ENCODE measurements at places on chromosomes 3 and 15.

DNA sequence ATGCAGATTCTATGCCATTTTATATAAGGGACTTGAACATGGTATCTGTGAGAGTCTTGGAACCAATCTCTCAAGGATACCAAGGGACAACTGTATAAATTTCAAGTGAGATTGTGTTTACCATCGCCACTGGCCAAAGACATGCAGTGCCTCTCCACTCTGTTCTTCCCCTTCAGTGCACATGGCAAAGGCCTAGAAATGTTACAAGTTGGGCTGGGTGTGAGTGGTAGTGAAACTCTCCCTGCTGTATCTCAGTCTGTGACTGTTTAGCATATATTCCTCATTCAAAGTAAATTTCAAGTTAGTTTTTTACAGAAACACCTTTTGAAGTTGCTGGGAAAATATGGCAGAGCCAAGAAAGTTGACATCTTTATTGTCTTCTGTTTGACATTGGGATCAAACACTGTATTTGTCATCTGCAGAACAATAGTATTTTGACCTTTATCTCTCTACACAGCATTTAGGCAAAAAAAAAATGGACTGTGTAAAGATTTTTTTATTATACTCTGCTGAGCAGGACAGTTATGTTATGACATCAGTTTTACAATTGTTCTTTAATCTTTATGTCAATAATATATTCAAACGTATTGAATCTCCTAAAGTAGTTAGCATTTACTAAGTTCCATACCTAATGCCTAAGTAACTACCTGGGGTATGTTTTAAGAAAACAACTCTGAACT, 101.4 kb downstream of the CCNL1 start:
- DNase-seq = no peak

GRCh38 chr3:14230729-14231128, 52.1 kb downstream of the LSM3 start:
- no peak for DNase-seq

- DNase-seq = no peak
These were observed 51.9 kb upstream of the UBE2Q2 start for GRCh38 chr15:75791337-75791713.

DNA sequence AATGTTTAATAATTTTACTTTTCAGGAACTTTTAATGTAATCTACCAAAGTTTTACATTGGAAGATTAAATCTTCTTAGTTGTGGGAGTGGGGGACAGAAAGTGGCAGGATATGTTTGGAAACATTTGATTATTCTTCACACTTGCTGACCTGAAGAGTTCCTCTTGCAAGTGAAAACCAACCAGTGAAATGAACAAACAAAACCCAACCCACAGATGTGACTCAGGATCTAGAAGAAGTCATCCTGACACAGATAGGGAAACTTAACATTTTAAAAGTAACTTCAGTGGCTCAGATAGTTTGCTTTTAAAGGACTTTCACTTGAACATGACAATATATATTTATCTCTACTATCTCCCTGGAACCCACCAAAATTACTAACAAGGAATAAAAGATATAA, 55.4 kb downstream of the ASTE1 start:
- DNase-seq = no peak

GRCh38 chr3:115685097-115685496, 61.8 kb downstream of the GAP43 start:
- no peak for DNase-seq

DNA sequence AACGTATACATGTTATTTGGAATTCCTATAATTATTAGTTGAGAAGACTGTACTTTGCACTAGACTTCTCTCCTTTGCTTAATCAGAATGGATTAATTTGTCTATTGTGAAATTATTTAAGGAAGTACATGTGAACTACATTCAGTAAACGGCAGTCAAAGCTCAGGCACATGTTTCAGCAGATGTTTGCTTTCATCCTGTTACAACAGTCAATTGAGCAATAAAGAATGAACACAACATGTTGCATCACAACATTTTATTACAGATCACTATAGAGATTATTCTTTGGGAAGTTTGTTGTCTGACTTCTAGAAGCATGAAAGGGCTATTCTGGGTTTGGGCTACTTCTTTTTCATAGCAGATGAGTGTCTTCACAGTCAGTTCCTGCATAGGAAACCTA, 39.2 kb downstream of the RAB27A start:
- DNase-seq = no peak

GRCh38 chr3:172194702-172195406, 155.5 kb downstream of the FNDC3B start:
- DNase-seq = no peak

- no peak for DNase-seq
These were observed 170.0 kb downstream of the MINAR1 start for GRCh38 chr15:79602180-79602579.

GRCh38 chr3:66910266-66911055, 87.6 kb upstream of the KBTBD8 start:
- no peak for DNase-seq

- no peak for DNase-seq
These were observed 11.2 kb upstream of the ABTB1 start for GRCh38 chr3:127661600-127661999.

- DNase-seq = no peak
These were observed 650 bp upstream of the MORC1 start for GRCh38 chr3:109118584-109118983.

DNA sequence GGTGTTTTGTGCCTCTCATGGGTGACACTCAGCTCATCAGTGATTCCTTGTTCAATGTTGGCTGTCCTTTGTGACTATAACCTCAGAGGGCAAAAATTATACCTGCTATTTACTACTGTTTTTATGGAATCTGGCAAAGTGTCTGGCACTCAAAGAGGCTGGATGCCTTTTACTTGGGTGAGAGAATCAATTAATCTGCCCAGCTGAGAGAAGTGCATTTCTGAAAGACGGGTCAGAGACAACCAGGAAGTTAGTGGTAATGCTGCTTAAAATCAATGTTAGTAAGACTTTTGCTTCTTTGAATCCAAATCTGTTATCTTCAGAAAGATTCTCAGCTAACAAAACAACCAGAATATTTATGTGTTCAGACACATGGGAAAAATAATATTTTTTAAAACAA, 436.2 kb upstream of the SUCLG2 start:
- no peak for DNase-seq

GRCh38 chr3:9727041-9727595, 4.4 kb upstream of the BRPF1 start:
- no peak for DNase-seq

DNA sequence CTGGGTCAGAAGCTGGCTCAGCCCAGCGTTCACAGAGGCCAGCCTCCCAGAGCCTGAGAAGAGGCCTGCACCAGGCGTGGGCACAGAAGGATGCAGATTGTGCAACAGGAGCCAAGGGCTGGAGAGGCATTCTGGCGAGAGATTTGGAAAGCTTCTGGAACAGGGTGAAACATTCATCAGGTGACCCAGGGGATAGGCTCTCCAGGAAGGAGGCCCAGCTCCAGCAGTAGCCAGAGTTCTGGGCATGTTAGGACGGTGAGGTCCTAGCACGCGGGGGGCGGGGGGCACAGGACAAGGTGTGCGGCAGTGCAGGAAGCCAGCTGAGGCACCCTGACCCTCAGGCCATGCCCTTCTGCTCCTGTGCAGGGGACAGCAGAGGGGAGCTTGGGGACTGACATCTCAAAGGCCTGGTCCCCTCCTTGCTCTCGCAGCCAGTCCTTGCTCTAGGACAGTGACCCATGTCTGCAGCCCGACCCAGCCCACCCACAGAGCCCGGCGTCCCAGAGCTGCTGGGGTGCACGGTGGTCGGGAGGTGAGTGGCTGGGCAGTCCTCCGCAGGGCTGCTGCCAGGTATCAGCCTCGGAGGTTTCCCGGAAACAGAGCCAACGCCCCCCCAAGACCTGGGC, 111.7 kb upstream of the KLF13 start:
- DNase-seq = no peak

DNA sequence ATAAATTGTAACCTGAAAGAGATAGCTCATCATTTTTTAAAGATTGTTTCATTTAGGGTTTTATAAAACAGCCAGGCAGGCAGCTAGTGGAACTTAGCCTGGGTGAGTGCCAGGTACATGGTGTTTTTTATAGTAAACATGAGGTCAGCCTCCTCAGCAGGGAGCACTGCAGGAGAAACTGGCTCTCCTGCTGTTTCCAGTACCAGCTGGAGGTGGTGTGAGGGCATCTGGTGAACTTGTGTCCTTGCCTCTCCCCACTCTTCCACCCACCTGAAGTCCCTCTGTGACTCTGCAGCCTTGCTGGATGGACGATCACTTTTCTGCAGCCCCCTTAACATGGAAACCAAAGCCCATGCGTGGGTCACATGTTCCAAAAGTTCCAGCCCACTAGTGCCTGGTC, 128.4 kb downstream of the FAM174B start:
- no peak for DNase-seq

DNA sequence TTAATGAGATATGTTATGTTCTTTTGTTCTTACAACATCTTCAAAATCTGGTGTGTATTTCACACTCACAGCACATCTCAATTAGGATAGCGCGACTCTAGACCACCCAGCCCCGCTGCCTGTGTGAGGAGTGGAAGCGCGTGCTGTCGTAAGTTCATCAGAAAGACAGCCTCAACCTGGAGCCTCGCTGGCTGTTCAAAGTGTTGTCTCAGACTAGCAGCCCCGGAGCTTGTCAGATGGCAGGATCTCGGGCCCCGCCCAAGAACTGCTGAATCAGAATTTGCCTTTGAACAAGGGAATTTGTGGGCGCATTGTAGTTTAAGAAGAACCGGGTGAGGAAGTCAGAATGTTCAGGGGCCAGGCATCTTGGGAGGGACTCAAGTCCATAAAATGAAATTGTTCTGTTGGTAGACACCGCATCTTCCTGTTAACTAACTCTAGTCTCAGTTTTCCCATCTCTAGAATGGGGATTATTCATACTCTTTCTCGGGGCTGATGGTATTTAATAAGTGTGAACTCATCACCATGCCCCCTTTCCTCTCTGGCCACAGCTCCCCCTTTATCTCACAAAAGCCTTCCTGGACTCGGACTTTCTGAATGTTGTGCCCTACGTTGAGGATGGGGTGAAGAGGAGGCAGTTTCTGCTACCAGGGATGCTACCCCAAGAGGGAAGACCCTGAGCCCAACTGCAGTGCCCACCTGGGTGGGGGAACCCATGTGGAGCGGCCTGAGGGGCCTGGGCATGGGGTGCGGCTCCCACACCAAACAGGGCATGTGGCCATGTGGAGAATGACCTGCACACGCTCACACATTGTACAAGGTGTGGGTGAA, 40.4 kb downstream of the BHLHE40 start:
- peak; percentile 58 for DNase-seq

- no peak for DNase-seq
These were observed 42.5 kb downstream of the HERC1 start for GRCh38 chr15:63791228-63791627.

DNA sequence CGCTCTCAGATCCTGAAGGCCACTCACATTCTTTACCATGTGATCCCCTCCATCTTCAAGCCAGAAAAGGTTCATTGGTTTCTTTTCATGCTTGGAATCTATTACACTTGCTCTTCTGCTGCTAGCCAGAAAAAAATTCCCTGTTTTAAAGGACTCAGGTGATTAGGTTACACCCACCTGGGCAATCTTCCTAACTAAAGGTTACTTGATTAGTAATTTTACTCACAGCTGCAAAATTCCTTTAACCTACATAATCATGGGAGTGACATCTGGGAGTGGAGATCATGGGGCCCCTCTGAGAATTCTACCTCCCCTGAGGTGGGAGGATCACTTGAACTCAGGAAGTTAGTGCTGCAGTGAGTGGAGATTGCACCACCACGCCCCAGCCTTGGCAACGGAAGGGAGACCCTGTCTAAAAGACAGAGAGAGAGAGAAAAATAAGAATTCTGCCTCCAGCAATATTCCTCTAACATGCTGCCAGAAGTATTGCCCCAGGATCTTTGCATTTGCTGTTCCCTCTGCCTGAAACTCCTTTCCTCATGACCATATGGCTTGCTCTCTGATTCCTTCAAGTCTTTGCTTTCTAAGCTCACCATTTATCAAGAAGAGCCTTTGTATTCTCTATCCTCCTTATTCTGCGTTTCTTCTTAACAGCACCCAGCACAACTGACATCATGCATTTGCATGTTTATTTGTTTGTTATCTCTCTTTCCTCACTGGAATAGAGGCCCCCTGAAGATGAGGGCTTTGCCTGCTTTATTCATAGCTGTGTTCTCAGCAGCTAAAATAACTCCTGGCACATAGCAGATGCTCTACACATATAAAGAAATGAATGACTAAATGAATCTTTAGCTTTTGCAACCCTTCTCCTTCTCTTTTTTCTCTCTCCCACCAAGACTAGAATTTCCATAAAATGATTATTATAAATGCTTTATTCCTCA, 68.2 kb downstream of the EDEM1 start:
- DNase-seq = no peak

DNA sequence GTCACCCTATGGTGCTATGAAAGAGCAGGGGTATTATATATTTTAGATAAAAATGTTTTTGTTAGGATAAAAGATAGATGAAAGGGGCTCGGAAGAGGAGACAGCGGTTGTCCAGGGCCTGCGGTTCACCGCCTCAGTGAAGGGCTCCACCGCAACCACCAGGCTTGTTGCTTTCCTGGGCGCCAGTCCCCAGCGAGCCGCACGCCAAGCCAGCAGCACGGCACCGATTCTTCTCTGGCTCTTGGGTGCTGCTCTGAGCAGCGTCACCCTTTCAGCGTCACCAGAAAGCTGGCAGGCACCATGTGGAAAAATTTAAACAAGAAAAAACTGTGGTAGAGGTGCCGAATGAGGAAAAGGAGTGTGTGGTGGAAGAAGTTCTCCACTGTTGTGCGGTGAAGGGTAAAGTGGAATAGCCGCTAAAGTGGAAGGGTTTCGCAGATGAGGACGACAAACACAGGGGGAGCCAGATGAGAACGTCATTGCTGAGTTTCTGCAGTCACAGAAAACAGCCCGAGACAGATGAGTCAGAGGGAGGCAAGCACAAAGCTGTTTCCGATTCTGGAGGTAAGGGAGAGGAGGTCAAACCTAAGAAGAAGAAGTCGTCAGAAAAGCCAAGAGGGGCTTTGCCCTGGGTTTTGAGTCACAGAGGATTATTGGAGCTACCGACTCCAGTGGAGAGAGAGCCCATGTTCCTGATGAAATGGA, 569.2 kb downstream of the ZBBX start:
- no peak for DNase-seq

- no peak for DNase-seq
These were observed 3.4 kb downstream of the RNU6-1 start for GRCh38 chr15:67836477-67836876.

DNA sequence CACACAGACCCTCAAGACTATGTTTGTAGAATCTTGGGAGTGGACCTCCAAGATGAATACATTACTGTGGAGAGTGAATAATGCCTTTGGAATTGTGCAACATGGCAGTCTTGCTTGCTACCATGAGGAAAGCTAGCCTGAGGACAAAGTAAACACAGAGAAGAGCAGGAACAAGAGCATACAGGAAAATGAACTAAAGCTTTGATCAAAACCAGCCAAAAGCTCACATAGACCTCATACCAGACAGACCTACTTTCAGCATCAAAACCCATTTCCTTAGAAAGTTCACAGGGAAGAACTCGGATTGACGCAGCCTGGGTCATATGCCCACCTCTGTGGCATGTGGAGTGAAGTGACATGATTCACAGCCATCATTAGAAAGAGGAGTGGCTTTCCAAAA, 3.3 kb upstream of the RAB8B start:
- DNase-seq = no peak

DNA sequence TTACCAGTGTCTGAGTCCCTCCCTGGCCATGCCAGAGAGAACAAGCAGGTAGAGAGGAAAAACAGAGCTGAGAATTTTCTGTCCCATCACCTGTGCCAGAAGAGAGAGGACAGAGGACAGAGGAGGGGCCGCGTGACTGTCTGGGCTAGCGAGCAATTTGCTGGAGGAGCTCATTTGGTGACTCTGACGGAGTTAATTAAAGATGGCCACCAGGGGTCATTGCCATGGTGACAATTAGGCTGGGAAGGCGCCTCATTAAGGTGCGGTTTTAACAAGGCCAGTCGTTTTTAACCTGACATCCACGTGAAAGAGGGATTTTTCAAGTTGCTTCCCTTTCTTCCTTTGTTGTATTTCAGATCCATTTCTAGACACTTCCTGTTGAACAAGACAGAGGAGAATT, 72.4 kb downstream of the RHCG start:
- no peak for DNase-seq
